ENCODE measurements at places on chromosomes 7 and 10.
A peak's percentile ranks its signal among the peaks of the same experiment; 100 is the strongest.

DNA sequence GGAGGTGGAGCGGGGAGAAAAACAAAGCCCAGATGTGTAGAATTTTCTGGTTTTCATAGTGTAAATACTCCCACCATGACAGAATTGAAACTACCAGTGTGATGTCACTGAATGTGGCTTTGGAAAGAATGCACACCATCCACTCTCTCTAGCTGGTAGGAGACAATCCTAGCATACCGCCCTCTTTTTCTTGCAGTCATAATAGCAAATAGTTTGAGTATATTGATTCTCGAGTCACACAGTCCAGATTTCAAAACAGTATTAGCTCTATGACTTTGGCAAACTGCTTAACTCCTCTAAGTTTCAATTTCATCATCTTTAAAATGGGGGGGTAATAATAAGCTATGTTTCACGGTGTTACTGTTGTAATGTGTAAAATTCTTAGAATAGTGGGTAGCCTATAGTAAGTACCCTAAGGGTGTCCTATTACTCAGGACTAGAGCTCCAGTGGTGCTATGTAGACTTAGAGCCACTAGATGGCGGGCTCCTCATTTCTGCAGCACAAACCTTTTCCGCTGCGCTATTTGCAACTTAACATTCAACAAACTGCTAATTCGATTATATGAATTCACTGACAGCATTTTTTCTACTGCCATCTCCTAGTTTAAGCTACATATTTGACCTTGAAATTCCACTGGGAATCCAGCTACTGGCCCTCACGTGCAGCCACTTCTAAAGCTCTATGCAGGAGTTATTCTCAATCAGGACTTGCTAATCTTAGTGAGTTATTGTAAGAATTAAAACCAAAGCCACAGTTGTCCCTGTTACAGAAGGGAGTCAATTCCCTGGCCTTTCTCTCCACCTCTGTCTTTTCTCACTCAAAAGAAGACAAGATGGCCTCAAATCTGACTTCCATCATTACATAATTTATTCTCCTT is 18.7 kb downstream of the TAS2R40 start:
- no peak for DNase-seq

DNA sequence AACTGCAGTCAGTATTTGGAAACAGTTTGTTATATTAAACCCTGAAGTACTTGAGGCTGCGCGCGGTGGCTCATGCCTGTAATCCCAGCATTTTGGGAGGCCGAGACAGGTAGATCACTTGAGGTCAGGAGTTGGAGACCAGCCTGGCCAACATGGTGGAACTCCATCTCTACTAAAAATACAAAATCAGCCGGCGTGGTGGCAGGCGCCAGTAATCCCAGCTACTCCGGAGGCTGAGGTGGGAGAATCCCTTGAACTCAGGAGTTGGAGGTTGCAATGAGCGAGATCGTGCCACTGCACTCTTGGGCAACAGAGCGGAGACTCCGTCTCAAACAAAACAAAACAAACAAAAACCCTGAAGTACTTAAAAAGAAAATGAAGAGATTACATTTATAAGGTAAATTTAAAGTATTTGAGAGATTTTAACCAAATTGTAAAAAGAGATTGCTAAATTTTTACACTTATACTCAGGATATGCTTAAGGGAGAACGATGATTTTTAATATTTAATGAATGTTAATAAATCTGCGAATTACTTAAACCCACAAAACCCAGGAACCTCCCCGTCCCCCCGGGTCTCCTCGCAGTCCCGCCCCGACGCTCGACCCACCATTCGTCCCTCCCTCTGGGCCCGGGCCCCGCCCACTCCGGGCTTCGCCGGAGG is 425 bp upstream of the MTG1 start:
- DNase-seq = no peak

DNA sequence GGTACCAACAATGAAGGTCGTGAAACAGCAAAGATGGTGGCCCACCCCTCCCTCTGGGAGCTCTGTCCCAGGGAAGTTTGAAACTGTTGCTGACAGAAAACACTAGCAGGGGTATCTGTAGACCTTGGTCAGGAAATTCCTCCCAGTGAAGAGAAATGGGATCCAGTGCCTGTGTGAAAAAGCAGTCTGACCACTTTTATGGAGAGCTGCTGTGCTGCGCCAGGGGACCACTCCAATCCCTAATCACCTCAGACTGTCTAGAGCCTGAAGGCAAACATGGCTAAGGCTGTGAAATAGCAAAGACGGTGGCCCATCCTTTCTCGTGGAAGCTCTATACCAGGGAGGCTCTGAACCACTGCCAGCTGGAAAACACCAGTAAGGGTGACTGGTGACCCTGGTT is 38.3 kb upstream of the TMEM140 start:
- DNase-seq = no peak

DNA sequence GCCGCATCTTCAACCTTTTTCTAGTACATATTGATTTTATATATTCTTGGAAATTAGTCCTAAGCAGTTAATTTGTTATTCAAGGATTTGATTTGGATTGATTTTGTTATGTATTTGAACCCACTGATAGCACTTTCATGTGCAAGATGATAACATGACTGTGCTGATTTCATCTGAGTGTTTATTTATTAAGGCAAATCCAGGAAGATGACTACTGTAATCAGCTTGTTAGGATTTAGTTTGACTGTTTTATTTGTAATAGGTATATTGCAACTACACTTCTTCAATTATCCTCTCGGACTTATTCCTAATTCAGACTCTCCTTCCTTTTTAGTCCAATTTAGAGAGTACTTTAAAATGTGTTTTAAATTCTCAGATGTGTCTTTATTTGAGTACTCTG is 75.1 kb upstream of the PRKG1 start:
- no peak for DNase-seq

- DNase-seq = no peak
Measured at GRCh38 chr10:79019441-79020014, 49.2 kb upstream of the ZMIZ1 start.

DNA sequence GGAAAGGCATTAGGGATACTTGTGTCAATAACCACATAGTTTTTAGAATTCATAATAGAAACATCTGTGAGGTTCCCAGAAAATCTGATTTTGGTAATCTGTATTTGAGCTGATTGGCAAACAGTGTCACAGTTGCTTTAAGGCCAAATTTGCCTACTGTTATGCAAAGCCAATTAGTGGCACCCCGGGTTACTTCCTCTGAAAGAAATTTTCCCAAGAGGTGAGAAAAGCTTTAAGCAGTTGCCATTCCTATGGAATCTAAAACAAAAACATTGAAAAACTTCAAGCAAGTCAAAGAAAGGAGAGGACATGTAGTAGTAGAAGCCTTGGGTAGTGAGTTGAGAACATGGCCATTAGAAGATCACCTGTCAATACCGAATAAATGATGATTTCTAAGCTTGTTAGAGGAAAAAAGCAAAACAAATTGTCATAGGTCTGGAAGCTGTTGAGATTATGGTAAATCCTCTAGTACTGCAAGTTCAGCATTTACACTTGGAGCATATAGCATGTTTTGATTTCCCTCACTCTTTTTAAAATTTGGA is 176.8 kb downstream of the TWIST1 start:
- DNase-seq = no peak

DNA sequence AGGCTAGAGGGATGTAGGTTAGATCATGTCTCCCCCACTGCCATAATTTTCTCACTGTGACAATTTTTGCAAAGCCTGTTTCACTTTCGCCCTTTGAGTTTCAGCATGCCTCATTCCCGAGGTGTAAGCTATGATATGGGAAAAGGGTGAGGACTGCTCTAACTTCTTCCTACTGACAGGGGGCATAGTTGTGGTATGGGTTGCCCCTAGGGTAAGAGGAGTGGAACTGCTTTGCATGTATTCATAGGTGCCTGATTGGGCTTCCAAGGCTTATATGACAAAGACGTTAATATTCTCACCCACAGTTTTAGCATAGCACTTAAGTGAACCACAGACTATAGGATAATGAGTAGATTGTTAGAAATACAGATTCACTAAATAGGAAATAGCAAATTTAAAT is 148.7 kb downstream of the BBS9 start:
- DNase-seq = no peak

DNA sequence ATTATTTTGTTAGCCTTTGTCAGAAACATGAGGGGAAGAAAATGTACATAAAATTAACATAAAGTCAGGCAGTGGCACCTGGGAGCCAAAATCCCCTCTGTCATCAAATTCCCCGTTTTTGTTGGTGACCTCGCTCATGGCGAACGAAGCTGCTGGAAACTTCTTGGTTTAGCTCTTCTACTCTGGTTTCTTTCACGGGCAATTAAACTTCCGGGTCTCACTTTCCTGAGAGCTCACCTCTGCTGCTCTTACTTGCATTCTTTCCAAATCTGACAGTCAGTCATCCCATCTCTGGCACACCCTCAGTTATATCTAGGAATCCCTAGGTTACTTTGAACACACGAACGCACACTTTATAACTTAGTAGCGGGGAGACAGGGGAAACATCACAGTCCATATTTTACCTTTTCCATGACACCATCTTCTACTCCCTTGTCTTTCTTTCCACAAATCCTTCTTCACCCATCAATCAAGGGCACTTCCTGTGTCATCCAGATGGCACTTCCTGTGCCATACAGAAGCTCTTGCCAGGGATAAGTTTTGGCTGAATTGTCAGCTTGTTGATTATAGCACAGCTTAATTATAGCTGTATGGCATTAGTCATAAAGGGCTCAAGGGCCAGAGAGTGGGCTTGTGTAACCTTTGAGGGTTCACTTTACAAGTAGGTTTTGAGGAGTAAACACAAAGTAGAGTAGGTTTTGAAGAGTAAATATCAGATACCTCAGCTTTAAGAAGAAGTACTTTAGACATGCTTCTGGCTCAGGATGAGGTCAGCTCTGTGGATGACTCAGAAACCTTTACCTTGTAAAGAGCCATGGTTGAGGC is 105.1 kb downstream of the GATA3 start:
- DNase-seq = no peak

GRCh38 chr7:22216832-22217475 is 140.0 kb downstream of the RAPGEF5 start:
- DNase-seq = no peak

DNA sequence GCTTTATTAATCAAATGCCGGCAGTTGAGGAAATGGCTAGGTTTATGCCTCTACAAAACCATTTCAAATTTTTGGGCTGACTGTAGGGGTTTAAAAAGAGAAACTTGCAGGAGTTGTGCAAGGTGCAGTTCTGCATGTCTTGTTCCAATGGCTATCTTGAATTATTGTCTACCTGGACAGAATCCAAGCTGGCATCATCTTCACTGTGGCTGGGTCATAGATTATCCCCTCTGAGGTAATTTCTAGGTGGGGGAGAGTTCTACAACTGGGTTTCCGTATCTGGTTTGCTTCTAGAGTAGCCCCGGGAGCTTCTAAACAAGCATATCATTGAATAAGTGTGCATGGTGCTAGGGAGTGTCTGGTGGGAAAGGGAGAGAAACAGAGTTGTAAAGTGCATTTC is 16.9 kb downstream of the BET1 start:
- DNase-seq = no peak

GRCh38 chr7:38463277-38464225 is 167.6 kb downstream of the AMPH start:
- peak; percentile 3 for DNase-seq

- DNase-seq = no peak
Measured at GRCh38 chr7:1866601-1867000, 196.5 kb downstream of the ELFN1 start.

DNA sequence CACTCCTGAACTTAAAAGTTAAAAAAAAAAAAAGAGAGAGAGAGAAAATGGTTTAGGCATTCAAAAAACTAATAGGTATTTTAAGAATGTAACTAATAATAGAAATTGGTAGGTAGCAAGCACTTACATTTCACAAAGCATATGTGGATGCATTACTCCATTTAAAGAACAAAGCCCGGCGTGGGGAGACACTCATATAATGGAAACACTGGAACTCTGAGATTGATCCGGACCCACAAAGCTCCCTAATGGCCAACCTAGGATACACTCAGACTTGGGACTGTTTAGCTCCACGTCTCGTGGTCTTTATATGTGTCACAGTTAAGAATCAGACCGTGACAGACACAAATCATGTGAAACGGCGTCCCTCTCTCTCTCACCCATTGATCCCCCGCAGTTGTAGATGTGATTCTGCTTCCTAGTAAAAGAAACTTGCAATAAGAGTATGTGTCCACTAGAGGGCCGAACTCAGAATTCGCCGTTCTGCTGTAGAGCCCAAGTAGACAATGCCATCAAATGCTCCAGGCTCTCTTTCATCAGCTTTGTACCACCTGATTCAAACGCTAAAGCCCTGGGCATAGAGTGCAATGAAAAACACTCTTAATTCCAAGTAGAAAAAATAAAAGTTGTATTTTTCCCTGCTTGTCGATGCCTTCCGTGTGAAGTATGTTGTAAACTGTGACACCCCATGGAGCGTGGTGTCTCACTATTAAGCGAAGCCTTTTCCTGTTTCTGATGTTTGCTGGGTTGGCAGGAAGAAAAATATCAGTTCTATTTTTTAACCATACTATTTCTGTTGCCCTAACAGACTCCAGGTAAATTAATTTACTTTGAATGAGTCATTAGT is 429.0 kb upstream of the MTPN start:
- no peak for DNase-seq

DNA sequence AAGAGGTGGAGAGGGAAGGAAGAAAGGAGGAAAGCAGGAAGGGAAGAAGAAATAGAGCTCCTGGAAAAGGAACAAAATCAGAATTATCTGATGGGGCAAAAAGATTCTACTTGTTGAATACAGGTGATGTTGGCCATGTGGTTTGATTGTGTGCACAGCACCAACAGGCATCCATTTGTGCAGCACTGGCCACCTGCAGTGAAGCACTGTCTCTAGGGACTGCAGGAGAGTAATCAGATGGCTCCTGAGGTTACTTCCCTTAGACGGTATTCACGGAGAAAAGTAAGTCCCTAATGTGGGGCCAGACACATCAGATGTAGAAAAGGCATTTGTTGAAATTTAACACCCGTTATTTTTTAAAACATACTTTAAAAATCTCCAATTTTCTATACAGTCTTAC is 135.3 kb upstream of the VIPR2 start:
- DNase-seq = no peak

- DNase-seq = no peak
Measured at GRCh38 chr7:45581271-45581780, 7.2 kb downstream of the ADCY1 start.

DNA sequence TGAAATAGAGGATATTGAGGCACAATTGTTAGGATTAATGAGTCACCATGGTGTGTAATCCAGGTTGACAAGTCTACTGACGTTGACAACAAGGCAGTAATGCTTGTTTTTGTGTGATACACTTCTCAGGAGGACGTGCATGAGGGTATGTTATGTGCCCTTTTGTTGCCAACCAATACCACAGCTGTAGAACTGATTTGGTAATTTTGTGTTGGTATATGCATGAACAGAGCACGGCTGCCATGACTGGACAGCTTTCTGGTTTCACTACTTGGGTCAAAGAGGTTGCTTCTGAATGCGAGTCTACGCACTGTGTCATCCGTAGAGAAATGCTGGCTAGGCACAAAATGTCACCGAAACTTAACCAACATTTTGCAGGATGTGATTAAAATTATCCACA is 32.9 kb downstream of the PHTF2 start:
- DNase-seq = no peak

GRCh38 chr10:127813290-127813689 is 76.3 kb downstream of the FOXI2 start:
- no peak for DNase-seq

DNA sequence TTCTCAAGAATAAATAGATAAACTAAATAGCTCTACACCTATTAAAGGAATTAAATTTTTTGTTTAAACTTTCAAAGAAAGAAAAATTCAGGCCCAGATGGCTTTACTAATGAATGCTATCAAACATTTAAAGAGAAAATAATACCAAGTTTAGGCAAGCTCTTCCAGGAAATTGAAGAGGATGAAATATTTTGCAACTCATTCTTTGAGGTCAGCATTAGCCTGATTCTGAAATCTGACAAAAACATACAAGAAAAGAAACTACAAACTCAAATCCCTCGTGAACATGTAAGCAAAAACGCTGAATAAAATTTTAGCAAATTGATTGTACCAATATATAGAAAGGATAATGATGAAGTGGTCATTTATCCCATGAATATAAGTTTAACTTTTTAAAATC is 93.4 kb downstream of the RTKN2 start:
- DNase-seq = no peak
